NCI-H69 (cell line): ENCODE measurements at places on chromosomes 5 and 9.

- no peak for DNase-seq
Measured at GRCh38 chr5:478982-479535, 36.1 kb downstream of the EXOC3 start.

DNA sequence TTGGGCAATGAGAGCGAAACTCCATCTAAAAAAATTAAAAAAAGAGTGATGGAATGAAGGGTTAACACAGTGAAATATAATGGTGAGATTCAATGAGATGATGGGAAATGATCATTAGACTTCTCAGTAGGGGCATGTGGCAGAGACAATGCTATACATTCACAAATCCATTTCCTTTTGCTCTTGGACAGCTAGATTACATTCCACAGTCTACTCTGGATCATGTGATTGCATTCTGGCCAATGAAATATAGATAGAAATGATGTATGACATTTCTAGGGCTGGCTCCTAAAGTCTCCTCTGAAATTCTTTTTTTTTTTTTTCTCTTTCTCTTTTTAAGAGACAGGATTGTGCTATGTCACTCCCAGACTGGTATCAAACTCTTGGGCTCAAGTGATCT, 3.8 kb upstream of the GALT start:
- no peak for DNase-seq

- DNase-seq, result no peak
Measured at GRCh38 chr9:5631026-5631425, 2.1 kb downstream of the RIC1 start.

DNA sequence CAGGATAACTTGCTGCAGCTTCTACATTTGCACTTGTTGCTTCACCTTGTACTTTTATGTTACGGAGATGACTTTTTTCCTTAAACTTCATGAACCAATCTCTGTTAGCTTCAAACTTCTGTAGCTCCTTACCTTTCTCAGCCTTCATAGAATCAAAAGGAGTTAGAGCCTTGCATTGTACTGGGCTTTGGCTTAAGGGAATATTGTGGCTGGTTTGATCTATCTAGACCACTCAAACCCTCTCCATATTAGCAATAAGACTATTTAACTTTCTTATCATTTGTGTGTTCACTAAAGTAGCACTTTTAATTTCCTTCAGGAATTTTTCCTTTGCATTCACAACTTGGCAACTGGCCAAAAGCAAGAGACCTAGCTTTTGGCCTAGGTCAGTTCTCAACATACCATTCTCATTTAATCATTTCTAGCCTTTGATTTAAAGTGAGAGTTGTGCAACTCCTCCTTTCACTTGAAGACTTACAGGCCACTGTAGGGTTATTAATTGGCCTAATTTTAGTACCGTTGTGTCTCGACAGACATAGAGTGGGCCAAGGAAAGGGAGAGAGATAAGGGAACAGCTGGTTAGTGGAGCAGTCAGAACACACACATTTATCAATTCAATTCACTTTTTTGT, 63.7 kb downstream of the SHOC1 start:
- DNase-seq, result no peak

DNA sequence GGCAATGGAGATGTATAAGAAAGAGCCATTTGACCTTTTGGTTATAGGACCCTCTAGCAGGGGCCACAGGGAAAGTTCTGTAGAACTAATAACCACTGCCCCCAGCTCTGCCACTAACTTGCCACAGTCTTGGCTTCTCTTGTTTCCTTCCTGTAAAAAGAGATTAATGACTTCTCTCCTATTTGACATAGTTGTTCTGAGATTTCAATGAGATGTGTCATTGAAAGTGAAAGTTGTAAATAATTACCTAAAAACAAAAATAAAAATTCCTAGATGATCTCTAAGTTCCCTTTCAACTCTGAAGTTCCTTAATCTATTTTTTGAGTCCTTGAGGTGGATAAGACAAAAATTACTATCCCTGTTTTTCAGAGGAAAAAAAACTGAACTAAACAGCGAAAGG, 1.4 kb upstream of the KIF12 start:
- no peak for DNase-seq

DNA sequence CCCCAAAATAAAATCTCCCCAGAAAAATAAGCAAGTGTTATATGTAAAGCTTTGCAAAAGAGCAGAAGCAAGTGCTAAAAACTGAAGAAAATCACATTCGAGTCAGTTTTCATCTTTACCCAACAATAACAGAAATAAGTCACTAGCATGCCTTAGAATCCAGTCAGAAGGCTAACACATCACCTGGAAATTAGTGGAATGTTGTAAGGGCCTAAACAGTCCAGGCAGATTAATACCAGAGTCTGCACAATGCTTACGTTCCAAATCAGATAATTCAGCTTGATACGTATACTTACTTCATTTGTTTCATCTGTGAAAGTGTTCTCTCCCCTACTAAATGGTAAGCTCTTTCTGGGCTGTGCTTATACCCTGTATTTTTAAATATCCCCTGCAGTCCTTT, 42.7 kb downstream of the SUSD1 start:
- DNase-seq, result no peak

DNA sequence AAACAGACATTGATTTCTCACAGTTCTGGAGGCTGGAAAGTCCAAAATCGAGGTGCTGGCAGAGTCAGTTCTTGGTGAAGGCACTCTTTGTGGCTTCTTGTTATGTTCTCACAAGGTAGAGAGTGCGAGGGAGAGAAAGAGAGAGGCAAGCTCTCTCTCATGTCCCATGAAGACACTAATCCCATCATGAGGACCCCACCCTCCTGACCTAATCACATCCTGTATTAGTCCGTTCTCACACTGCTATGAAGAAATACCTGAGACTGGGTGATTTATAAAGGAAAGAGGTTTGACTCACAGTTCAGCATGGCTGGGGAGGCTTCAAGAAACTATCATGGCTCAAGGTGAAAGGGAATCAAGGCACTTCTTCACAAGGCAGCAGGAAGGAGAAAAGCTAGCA, 5.7 kb upstream of the AMACR start:
- DNase-seq, result no peak

- DNase-seq, result peak; percentile 60
Measured at GRCh38 chr5:22928821-22929482, 75.8 kb upstream of the CDH12 start.

- no peak for DNase-seq
Measured at GRCh38 chr9:77063645-77064285, 44.3 kb downstream of the FOXB2 start.

- peak; percentile 5 for DNase-seq
Measured at GRCh38 chr5:129345213-129345924, 114.7 kb upstream of the ADAMTS19 start.

- no peak for DNase-seq
Measured at GRCh38 chr5:65506961-65507360, 25.2 kb upstream of the ADAMTS6 start.

GRCh38 chr5:172102913-172103626, 85.0 kb downstream of the STK10 start:
- DNase-seq, result no peak

GRCh38 chr9:98805506-98806272, 1.8 kb upstream of the GALNT12 start:
- DNase-seq, result no peak

DNA sequence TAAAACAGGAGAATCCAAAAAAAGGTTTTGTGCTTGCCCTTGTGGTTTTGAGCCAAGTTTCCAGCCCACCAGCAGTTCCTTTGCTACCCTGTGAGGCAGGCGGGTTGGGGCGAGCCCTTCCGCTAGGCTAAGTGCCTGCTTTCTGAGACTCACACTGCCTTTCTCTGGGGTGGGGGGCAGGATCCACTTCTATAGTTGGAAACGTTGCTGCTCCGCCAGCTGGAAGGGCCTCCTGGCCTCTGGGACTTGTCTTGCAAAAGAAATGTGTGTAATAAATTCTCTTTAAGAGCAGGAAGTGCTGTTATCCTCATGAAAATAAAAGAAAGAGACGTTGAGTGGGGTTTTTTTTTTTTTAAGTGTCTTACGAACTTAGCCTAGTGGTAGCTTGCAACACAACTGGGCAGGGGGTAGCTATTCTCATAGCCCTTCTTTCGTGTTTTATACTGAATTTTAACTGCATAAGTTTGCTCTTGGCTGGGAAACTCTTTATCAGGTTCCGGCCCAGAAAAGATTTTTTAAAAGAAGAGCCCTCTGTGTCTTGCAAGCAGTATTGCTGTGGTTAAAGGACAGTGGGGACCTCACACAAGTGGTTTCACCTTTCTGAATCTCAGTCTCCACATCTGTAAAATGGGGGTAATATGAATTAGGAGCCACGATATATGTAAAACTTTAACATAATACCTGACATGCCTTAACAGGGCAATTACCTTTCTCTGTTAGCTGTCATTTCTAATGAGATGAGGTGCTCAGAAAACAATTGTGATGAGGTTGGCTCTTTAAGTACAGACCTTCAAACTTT, 19.8 kb downstream of the JADE2 start:
- no peak for DNase-seq

DNA sequence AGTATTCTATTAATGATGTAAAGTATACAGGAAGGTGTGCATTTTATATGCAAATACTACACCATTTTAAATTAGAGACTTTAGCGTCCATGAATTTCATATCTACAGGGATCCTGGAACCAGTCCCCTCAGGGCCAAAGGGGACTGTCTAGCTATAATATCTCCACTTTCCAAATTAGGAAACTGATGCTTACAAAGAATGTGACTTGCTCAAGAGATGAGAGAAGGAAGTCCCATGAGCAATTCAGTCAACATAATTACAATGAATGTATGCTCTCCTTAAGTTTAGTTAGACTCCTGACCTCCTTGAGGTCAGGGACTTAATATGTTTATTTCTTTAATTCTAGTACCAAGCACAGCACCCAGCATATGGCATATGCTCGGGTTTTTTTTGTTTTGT, 23.7 kb downstream of the NIPBL start:
- DNase-seq, result no peak

GRCh38 chr9:93660352-93661046, 84.1 kb downstream of the PHF2 start:
- no peak for DNase-seq

DNA sequence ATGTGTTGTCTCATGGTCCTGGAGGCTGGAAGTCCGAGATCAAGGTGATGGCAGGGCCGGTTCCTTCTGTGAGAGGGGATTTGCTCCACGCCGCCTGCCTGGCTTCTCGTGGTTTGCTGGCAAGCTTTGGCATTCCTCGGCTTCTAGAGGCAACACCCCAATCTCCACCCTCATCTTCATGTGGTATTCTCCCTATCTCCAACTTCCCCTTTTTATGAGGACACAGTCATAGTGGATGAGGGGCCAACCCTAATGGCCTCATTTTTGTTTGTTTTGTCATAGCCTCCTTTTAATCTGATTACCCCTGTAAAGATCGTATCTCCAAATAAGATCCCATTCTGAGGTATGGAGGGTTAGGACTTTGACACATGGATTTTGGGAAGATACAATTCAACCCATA, 41.7 kb upstream of the CLK4 start:
- DNase-seq, result no peak

DNA sequence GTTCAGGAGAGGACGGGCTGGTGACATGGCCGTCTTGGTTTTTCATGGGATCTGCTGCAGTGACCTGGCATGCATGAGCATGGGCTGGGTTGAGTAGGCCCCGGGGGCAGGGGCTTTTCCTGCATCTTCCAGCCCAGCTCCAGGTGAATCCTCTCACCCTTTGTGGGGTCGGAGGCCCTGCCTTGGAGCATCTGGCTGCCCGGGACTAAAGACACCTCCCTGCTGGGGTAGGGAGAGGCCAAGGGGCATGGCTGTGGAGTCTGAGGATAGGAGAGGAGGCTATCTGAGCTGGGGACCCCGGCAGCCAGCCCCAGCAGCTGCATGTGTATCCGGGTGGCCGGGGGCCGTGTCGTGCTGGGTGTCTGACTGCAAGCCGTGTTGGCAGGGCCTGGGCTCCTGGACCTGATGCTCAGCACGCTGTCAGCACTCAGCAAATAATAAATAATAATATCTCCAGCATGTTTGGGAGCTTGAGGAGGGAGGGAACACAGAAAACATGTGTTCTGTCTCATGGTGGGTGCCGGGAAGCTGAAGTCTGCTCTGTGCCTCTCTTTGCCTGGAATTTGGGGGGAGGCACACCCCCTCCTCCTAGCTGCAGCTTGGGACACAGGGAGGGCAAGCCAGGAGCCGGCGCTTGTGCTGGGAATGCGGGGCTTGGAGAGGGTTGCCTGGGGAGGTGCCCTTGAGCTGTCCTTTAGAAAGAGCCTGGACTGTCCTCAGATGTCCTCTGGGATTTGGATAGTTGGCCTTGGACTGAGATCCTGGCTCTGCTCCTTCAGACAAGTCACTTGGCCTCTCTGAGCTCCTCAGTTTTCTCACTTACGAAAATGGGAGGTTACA, 28.4 kb upstream of the PITX1 start:
- DNase-seq, result no peak

DNA sequence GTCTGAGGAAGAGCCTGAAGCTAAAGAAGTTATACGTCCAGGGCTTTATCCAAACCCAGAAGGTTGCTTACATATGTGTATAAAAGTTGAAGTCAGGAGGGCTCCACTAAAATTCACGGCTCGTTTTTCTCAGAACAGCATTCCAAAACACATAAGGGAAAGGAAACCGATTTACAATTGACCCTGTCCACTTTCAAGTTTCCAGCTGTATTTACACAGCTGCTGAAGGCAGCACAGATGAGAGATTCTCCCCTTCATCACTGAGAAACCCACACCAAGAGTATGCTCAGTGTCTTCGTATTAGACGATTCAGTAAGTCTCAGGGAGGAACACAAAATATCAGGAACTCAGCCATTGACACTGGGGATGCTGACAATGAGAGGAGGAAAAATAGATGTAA, 5.9 kb upstream of the NREP start:
- peak; percentile 24 for DNase-seq

DNA sequence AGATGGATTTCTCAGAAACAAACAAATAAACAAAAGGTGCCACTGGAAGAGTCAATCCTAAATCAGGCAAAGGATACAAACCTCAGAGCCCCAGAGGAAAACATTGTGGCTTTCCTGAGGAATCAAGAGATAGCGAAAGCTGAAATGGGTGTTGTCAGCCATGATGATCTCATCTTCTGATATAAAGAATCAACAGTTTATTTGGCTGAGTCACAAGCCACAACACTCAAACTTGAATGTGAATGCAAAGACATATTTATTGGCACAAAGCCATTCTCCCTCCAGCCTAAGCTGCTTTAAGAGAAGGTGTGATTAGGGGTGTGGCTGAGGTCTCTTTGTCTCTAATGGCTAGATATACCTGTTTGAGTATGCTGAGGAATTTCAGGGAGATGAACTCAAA, 73.3 kb upstream of the NREP start:
- DNase-seq, result peak; percentile 53

GRCh38 chr5:80282054-80282453, 26.2 kb upstream of the SERINC5 start:
- peak; percentile 10 for DNase-seq

- peak; percentile 32 for DNase-seq
Measured at GRCh38 chr9:120071760-120072159, 508.2 kb downstream of the CDK5RAP2 start.

DNA sequence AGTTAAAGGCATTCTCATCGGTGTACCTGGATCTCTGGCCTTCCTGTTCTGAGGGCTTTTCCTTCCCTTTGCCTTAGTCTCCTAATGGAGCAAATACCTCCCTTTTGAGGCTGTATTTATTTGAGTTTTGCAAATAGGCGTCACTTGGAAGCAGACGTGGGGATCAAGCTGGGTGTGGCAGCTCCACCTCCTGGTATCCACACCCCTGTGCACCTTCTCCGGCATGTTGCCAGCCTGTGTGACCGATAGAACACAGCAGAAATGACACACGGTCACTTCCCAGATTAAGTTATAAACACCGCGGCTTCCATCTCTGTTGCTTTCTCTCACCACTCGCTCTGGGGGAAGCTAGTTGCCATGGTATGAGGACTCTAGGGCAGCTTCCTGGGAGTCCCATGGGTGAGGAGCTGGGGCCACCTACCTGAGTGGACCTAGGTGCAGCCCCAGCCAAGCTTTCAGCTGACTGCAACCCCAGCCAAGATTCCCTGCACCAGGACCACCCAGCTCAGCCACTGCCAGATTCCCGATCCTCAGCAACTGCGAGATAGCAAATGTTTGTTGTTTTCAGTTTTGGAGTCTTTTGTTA, 214.4 kb upstream of the MVB12B start:
- peak; percentile 54 for DNase-seq
